ENCODE measurements at places on chromosomes 11 and 22. TPM values are rescaled to one million over a fixed set of nuclear protein-coding genes. Genes with fewer than 3 reads are reported as not detected.

Gene MAPK8IP2
- 0.43 TPM for total RNA-seq

Gene POLR2L
- total RNA-seq: 15.1 TPM

Gene PIWIL4
- total RNA-seq: 1.2 TPM

Gene GAS2
- 0.64 TPM for total RNA-seq

Gene UPK3A
- not detected for total RNA-seq

Gene IGSF22
- 0.43 TPM for total RNA-seq

Gene ADSL
- total RNA-seq: 87.2 TPM

Gene TMEM191C
- not detected for total RNA-seq

Gene NF2
- 33.5 TPM for total RNA-seq

Gene FGF3
- not detected for total RNA-seq

Gene C11orf52
- 1.7 TPM for total RNA-seq

Gene VSIG2
- total RNA-seq: not detected

Gene MUC6
- not detected for total RNA-seq

Gene PTPMT1
- total RNA-seq: 156 TPM

Gene GAB4
- total RNA-seq: not detected

Gene FAM89B
- total RNA-seq: 12.1 TPM

Gene ARCN1
- 71.8 TPM for total RNA-seq

Gene MYBPC3
- not detected for total RNA-seq

Gene SCN4B
- 0.43 TPM for total RNA-seq

Gene TCN1
- total RNA-seq: 3.9 TPM

Gene GAL3ST3
- total RNA-seq: not detected

Gene MMP7
- total RNA-seq: 1.3 TPM

Gene OR8B8
- not detected for total RNA-seq

Gene CELSR1
- total RNA-seq: 81.2 TPM

Gene PLEKHA7
- 2.3 TPM for total RNA-seq

Gene USP2
- 0.96 TPM for total RNA-seq

Gene IL17REL
- not detected for total RNA-seq

Gene CD248
- total RNA-seq: 0.24 TPM

Gene C11orf86
- total RNA-seq: not detected
